ENCODE measurements at places on chromosomes 2 and 18.

DNA sequence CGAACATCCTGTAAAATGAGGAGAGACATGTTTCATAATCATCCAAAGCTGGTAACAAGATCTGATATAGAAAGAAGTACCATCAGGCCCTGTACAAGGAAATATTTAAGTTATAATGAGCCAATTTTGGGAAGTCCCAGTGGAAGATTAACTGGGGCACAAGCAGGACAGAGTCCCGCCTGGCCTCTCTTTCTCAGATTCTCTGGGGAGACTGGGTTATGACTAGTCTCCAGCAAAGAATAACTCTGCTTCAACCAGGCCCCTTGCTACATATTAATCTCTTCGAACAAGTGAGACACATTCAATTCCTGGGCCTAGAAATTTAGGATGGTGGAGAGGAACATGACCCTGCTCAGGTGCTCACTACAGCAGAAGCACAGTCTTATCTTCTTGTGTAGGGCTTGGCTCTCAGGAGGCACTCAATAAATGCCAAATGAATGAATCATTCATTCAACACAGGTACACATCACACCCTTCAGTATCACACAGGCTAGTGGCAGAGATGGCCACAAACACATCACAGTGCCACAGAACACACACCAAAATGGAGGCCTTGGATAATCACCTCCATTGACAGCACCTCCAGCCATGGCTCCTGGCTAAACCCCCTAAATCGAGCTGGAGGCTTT, 46.4 kb upstream of the RNF152 start:
- DNase-seq: no peak

- DNase-seq: no peak
Observed at GRCh38 chr2:160493227-160494028, at the start of gene RBMS1. RBMS1 (minus strand) TSS chr2:160493807; CDS start chr2:160493363, 444 bp downstream.

DNA sequence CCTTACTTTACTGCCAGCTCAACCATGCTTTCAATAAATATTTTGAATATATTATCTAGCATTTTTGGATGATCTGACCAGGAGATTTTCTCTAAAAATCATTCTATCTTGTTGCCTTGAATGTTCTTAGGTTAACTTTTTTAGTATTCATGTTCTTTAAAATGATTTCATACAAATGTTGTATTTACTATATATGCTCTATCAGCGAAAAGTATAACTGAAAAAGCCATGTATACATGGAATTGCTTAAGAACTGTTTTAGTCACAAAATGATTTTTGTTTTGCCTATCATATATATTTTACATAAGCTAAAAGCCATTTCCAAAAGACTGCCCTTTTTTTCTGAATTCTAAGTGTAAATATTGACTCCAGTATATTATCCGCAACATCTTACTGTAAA, 213.9 kb downstream of the WDPCP start:
- no peak for DNase-seq

- no peak for DNase-seq
Observed at GRCh38 chr2:216298719-216299495, 73.4 kb downstream of the MARCHF4 start.

- DNase-seq: no peak
Observed at GRCh38 chr2:120622886-120623753, 112.5 kb upstream of the GLI2 start.

- DNase-seq: no peak
Observed at GRCh38 chr2:205932861-205933260, 153.1 kb downstream of the INO80D start.

DNA sequence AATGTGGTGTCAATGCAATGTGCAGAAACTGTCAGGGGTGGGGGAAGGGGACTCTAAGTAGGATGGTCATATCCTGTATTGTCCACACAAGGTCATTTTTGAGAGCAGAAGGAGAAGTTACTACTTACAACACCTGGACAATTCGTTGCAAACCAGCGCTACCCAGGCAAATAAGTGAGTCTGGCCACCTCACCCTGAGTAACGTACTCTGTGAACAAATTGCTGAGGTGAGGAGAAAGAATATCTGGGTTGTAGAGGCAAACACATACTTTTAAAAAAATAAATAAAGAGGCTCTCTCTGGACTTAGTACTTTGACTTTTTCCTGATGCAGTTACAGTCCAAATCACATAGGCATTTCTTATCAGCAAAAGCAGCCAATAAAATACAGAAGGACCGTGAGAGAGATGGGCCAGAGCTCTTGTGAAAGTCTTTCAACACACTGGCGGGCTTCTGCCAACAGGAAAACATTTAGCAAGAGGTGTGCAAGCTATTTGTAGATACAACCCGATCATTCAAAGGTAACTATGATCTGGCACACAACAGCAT, 268.2 kb upstream of the ID2 start:
- DNase-seq: no peak

Data from GM12865 (cell line).